ENCODE measurements at places on chromosomes 4 and X.
A peak's percentile ranks its signal among the peaks of the same experiment; 100 is the strongest.

- DNase-seq = peak; percentile 19
Observed at GRCh38 chr4:25402521-25402920, 25.5 kb downstream of the ANAPC4 start.

DNA sequence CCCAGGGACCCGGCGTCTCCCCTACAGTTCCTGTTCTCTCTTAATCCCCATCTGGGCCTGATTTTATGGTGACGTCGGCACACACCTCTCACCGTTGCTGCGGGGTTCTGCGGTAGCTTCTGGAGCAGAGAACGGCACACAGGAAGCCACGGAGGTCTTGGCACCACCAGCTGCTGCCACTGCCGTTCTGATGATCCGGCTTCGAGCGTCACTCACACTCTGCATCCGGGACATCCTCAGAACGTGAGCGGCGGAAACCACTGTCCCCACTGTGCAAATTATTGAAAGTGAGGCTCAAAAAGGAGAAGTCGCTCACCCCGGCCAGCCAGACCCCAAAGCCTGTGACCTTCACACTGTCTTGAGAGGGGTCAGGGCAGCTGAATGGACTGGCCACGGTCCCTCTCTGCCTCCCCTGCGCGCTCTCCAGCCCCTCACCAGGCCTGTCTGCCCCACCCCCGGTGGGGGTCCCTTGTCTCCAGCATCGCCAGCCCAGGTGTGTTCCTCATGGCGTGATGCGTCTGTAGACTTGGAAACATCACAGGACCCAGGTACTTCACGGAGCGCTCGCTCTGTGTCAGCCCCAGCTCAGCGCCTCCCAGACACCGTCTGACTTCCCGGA is 201.1 kb downstream of the AFAP1 start:
- no peak for DNase-seq

DNA sequence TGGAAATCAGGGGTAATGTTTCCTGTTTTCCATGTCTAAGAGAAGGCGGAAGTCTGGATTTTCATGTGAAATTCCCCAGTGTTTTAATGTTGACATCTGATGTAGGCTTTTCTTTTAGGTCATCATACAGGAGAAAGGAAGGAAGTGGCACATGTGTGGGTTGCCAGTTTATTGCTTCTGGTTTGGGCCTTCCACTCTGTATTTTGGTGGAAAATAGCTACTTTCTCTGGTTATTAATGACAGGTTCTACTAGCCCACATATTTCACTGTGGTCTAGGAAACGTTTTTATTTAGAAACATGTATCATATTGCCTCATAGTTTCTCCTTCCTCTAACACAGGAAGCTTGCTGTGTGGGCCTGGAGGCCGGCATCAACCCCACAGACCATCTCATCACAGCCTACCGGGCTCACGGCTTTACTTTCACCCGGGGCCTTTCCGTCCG is 7.2 kb downstream of the PDHA1 start:
- DNase-seq = no peak

- DNase-seq = no peak
Observed at GRCh38 chrX:110116066-110116980, 113.4 kb downstream of the TMEM164 start.

GRCh38 chrX:19723427-19723826 is 164.0 kb downstream of the SH3KBP1 start:
- DNase-seq = no peak

GRCh38 chrX:16119353-16120220 is 3.8 kb upstream of the GRPR start:
- no peak for DNase-seq

DNA sequence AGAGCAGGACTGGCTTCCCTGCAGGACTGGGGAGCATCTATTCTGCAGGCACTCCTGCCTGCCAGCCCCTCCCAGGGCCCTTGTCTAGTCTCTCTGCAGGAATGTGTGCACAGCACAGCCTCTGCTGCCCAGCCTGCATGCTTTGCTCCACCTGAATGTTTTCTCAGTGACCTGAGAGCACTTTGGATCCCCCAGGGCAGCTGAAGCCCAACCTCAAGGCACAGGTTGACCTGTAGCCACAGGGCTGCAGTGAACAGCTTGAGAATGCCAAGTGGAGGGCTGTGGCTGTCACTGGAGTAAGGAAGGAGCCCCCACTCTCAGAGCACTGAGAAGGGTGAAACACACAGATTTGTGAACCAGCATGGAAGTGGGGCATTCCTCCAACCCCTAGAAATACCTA is 760.2 kb downstream of the STIM2 start:
- DNase-seq = peak; percentile 1

- peak; percentile 39 for DNase-seq
Observed at GRCh38 chrX:2627272-2627867, 63.7 kb upstream of the CD99 start.

GRCh38 chrX:78759081-78759480 is 11.6 kb downstream of the LPAR4 start:
- DNase-seq = no peak

DNA sequence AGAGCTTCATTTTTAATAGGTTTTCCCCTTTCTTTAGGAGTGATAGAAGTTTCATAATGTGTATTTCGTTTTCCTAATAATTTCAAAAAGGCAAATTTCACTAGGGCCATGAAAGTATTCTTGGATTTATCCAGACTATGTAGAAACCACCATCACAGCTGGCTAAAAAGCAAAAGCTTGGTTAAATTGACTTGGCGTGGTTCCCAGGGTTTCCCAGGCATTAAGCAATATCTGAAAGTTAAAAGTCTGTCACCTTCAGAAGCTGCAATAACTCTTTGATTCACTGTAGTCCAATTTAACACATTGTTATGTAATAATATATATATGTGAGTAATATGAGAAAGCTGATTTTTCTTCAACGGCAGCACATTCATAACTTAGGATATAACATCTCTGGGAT is 38.3 kb downstream of the NDNF start:
- peak; percentile 18 for DNase-seq

GRCh38 chr4:22238742-22239141 is 277.1 kb downstream of the ADGRA3 start:
- no peak for DNase-seq

- no peak for DNase-seq
Observed at GRCh38 chr4:89939546-89939945, 44.9 kb downstream of the MMRN1 start.
